Tibial nerve (tissue), 4 donors: ENCODE measurements at places on chromosomes 3 and 15. TPM values are rescaled to one million over a fixed set of nuclear protein-coding genes. Genes with fewer than 3 reads are reported as not detected.

- no peak for DNase-seq
Observed at GRCh38 chr3:10198761-10199649, 34.3 kb downstream of the IRAK2 start.

- no peak for DNase-seq
Observed at GRCh38 chr3:126149960-126150515, 30.3 kb downstream of the ALDH1L1 start.

DNA sequence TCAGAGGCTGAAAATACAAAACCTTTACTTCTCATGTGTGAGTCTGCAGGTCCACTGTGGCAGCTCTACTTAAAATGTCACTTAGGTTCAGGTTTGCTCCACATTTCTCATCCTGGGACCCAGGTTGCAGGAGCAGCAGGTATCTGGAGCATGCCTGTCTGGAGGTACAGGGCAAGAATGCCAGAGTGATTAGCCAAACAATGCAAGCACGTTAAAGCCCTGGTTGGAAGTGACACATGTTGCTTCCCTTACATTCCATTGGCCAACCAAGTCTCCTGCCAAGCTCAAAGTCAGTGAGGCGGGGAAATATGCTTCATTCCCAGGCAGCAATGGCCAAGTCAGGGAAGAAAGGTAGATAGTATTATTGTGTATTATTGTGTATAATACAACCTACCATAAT is 76.8 kb upstream of the ARL6 start:
- no peak for DNase-seq

- DNase-seq = no peak
Observed at GRCh38 chr15:33071451-33071850, 123.1 kb downstream of the FMN1 start.

GRCh38 chr3:196007744-196008335 is 74.0 kb downstream of the TFRC start:
- DNase-seq = no peak

- DNase-seq = no peak
Observed at GRCh38 chr3:117710501-117710900, 1000.9 kb downstream of the TUSC7 start.

DNA sequence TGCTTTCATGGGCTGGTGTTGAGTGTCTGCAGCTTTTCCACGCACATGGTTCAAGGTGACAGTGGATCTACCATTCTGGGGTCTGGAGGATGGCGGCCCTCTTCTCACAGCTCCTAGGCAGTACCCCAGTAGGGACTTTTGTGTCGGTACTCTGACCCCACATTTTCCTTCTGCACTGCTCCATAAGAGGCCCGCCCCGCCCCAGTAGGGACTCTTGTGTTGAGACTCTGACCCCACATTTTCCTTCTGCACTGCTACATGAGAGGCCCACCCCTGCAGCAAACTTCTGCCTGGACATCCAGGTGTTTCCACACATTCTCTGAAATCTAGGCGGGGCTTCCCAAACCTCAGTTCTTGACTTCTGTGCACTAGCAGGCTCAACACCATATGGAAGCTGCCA is 383.4 kb upstream of the MEIS2 start:
- DNase-seq = no peak

The SMCO1 gene
- not detected for total RNA-seq

The CCDC33 gene
- total RNA-seq = not detected
